ENCODE measurements at places on chromosomes 16 and 17.

- DNase-seq, result no peak
Measured at GRCh38 chr16:7324321-7324720, 8.3 kb upstream of the RBFOX1 start.

DNA sequence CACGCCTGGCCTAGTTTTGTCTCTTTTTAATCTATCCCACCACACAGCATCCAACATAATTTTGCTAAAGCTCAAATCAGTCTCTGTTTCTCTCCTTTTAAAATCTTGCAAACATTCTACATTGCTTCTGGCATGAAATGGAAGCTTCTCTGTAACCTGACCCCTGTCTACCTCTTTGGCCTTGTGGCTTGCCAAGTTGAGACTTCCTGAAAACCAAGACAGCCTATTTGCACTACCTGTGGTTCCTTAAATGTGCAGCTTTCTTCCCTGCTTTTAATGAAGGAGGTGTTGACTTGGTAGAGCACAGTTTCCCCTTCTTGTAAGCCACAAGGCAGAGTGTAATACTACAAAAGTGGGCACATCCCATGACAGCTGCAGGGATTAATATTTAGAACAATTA lies 6.0 kb upstream of the CCL3 start:
- DNase-seq, result no peak

DNA sequence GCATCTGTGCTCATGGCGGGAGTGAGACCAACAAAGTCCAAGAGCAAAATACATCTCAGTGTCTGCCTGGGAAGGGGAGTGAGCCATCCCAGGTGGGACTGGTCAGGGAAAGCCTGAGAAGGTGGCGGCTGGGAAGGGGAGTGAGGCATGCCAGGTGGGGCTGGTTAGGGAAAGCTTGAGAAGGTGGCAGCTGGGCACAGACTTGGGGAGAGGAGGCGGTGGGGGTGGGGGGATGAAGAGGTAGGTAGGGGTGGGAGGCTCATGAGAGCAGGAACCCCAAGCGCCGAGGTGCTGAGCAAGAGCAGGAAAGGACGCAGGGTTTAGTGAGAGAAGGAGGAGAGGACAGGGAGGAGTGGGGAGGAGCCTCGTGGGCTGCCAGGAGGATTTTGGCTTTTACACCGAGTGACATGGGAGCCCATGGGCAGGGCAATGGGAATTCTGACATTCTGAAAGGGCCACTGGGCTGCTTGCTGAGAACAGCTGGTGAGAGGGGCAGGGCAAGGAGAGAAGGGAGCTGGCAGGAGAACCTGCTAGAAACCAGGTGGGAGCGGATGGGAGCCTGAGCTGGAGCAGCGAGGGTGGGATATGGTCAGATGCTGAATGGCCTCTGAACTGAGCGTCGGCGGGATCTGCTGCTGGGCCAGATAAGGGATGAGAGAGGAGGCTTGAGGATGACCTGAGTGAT lies 256.1 kb upstream of the RPL38 start:
- no peak for DNase-seq

GRCh38 chr17:38925263-38925995 lies at the start of gene LASP1NB:
LASP1NB (plus strand) TSS chr17:38925614.
- no peak for DNase-seq

DNA sequence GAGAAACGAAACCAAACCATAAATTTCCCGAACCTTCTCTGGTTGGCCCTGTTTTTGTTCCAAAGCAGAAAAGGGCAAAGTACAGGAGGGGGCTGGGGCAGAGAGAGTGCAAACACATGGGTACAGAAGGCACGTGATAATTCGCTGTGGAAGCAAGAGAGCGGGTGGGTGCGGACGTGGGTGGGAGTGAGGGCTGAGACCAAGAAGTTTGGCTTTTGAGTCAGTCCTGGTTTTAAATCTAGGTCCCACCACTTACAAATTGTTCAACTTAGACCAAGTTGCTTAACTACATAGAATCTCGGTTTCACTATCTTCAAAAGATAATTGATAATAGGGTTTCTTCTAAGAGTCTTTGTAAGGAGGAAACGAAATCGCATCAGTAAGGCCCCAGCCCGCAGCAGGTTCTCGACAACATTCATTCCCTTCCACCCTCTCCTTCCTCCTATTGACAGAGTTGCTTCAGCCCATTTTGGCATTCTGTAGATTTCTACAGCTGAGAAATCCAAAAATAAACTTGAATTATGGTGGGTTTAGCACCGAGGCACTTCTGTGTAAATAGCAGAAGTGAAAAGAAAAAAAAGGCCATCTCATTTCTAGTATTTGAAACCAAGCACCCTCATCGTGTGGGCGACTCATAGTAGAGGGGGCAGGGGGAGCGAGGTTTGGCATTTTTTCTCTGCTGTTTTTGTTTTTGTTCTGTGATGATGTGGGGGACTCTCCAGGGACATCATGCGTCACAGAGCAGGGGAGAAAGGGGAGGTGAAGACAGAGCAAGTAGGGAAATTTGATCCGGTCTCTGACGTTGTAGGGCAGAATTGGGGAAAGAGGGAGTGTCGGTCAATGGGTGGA lies 33.6 kb upstream of the CCR7 start:
- DNase-seq, result no peak

- DNase-seq, result no peak
Measured at GRCh38 chr16:80948886-80949493, 57.7 kb downstream of the CMC2 start.

DNA sequence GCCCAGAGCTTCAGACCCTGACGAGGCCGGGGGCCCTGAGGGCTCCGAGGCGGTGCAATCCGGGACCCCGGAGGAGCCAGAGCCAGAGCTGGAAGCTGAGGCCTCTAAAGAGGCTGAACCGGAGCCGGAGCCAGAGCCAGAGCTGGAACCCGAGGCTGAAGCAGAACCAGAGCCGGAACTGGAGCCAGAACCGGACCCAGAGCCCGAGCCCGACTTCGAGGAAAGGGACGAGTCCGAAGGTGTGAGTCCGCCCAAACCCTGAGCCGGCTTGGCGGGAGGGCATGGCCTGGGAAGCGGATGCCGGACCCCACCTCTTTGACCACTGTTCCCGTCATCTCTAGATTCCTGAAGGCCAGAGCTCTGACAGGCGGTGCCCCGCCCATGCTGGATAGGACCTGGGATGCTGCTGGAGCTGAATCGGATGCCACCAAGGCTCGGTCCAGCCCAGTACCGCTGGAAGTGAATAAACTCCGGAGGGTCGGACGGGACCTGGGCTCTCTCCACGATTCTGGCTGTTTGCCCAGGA lies 4.4 kb downstream of the NOL3 start:
- no peak for DNase-seq

DNA sequence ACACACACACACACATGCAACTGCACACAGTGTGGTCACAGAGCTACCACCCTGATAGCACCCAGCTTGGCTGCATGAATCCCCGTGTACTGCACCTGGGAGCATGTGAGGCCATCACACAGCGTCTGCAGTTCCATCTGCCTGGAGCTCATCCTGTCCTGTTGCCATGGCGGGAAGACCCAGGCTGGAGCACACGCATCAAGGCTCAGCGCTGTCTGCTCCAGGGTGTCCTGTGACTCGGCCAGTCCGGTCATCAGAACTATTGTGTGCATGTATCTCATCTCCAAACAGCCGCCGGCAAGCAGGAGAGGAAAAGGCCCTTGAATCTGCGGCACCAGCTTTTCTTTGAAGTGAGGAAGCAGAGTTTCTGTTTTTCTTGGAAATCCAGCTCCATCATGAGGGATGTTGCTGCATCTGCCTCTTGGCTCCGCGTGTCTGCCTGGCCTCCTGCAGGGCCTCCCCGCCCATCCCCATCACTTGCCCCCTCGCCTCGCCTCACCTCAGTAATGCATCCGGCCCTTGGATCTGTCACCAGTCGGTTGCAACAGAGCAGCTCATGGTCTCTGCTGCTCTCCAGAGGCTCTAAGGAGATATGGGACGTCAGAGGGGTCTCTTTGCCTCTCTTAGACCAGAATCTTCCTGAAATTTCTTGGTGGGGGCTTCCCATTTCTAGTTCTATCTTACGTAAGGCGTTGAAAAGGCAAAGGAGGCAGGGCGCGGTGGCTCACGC lies 23.7 kb downstream of the CACNG4 start:
- no peak for DNase-seq

DNA sequence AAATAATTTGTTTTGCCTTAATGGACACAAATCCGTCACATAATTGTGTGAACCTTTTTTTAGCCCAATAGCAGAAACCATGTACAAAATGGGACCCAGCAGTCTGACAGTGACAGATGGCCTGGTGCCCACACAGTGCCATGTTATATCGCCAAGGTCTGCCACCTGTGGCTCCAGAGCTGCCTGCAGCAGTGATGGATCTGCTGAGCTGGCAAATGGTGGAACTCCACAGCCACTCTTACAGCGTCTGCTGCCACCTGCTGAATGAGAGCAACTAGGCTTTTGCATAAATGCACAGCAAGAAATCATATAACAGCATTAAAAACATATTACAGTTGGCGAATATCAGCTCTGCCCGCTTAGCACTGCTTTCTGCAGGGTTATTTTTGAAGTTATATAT lies 59.4 kb downstream of the NUP93 start:
- DNase-seq, result no peak

GRCh38 chr17:7818746-7819645 lies 15.0 kb upstream of the KDM6B start:
- DNase-seq, result no peak

DNA sequence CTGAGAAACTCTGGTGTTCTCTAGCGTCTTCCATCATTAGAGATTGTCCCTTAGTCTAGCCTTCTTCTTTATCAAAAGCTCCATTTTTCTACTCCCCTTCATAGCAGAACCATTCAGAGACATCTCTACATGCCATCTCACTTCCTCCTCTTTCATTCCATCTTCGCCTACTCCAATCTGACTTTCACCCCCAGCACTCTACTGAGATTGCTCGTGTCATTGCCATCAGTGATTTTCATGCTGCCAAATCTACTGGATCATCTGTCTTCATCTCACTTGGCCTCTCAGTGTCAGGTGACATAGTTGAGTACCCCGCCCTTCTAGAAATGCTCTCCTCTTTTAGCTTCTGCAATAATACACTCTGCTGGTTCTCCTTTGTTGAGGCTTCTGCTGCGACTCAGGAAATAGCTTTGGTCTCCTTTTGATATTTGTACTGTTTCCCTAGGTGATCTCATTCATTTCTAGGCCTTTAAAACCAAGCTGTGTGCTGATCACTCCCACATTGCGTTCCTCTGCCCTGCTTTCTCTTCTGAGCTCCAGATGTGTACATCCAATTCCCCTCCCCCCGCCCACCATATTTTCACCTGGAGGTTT lies 119.1 kb downstream of the FTO start:
- no peak for DNase-seq

GRCh38 chr16:1439058-1439698 lies 5.2 kb downstream of the CCDC154 start:
- DNase-seq, result no peak

GRCh38 chr17:80008383-80008840 lies 27.3 kb downstream of the TBC1D16 start:
- DNase-seq, result no peak

GRCh38 chr17:20077978-20078685 lies 69.0 kb downstream of the SPECC1 start:
- no peak for DNase-seq

GRCh38 chr16:84989749-84990620 lies 21.4 kb downstream of the ZDHHC7 start:
- no peak for DNase-seq

DNA sequence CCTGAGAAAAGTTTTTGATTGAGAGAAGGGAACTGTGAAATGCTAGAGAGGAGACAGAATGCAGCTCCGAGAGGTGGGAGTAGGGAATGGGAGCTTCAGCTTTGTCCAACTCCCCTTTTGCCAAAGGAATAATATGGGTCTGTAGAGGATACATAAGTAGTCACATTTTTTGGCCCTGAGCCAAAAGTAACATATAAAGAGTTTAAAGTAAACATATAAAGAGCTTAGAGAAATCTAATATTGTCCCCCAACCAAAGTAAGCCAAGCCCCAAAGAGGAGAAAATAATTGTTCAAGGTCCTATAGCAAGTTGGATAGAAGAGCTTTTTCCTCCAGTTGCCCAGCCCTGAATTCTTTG lies 215.1 kb downstream of the TMEM114 start:
- DNase-seq, result no peak

GRCh38 chr16:21222495-21223337 lies 10.8 kb upstream of the ANKS4B start:
- no peak for DNase-seq

All from AG09319 (cell line).